Activated T-helper 1 cell treated with anti-CD3 and anti-CD28 coated beads, Interleukin-12 subunit alpha, Interleukin-12 subunit beta, Interleukin-2, Interleukin-4 antibody, amounts not matched to agents 30 ng/mL and 10 ng/mL and 1 ng/mL, durations not matched to agents 14 hours and 24 hours and 36 hours (primary cell): ENCODE measurements at places on chromosomes 12 and 14. TPM values are rescaled to one million over a fixed set of nuclear protein-coding genes. Genes with fewer than 3 reads are reported as not detected.

Gene CLEC9A
- not detected in 2 replicates for total RNA-seq

Gene MYL2
- not detected in 2 replicates for total RNA-seq

Gene PIWIL1
- total RNA-seq: not detected in 2 replicates

Gene TPPP2
- total RNA-seq: not detected in 2 replicates

GRCh38 chr14:60091550-60092525, at the start of gene PCNX4:
PCNX4 (plus strand) TSS chr14:60091923; CDS start chr14:60107639, 15,716 bp downstream.
- H3K27ac ChIP-seq: peak within 1 kb of the TSS; percentile 98
- H3K4me1 ChIP-seq: peaks cover 34% of the 10 kb centered on the region
- H3K4me3 ChIP-seq: peak within 1 kb of the TSS; percentile 98
- peaks cover 10% of the 10 kb centered on the region for H3K36me3 ChIP-seq
- peak; percentile 90 for DNase-seq
- peaks cover 2% of the 10 kb centered on the region for H3K27me3 ChIP-seq

DNA sequence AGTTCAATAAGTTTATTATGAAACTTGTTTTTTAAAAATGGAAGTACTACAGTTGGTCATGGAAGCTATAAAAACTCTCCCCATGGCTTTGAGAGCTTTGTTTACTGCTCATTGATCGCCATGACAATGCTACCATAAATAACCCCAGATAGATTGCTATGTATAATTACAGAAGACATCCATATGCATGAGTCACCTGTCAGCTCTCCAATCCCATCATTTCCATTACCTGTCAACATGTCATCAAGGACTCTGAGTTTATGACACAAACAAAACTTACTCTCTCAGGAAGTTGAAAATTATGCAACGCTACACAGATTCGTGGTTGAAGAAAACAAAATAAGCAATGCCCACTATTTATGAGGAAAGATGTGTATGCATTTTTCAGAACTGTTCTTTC, 144.4 kb downstream of the SEC23A start:
- no peak overlapping the region for H3K4me3 ChIP-seq
- no peak for DNase-seq
- H3K27ac ChIP-seq: no peak overlapping the region

DNA sequence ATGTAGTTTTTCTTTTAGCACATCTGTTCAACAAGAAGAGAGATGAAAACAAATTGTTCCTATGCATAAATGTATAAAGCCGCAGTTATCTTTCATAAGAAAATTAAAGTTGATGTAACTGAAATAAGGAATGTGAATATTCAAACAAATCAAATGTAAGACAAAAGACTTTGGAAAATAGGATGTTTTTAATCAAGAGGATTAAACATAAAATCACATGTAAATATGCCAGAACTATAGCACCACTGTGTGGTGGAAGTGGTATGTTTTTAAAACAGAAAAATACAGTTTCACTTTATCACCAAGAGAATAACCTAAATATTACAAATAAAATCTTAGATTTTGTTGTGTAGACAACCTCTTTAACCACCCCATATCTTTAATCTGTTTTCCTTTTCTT, 40.4 kb downstream of the CAPS2 start:
- H3K36me3 ChIP-seq: no peaks in the 10 kb centered on the region
- DNase-seq: no peak
- H3K4me3 ChIP-seq: no peak overlapping the region

DNA sequence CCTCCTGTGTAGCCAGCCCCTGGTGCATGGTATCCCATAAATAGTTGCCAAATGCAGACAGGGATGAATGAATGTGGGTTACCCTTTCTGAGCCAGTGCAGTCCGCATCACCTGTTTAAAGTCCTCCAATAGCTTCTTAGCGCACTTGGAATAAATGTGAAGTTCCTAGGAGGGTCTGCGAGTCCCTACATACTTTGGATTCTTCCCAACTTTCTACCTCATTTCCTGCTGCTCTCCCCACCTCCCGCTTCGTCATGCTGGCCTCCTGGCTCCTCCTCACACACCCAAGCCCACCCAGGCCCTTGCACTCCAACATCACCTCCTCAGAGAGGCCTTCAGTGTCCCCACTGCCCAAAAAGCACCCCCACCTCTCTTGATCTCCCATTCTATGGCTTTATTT, 17.7 kb downstream of the RFX4 start:
- no peak overlapping the region for H3K4me3 ChIP-seq
- H3K4me1 ChIP-seq: no peaks in the 10 kb centered on the region
- no peak overlapping the region for H3K27ac ChIP-seq
- DNase-seq: no peak
- no peaks in the 10 kb centered on the region for H3K36me3 ChIP-seq
- peaks cover 7% of the 10 kb centered on the region for H3K27me3 ChIP-seq

- H3K4me3 ChIP-seq: peak overlapping the region; percentile 47
- DNase-seq: peak; percentile 73
- peaks cover 9% of the 10 kb centered on the region for H3K36me3 ChIP-seq
- H3K27me3 ChIP-seq: no peaks in the 10 kb centered on the region
- H3K27ac ChIP-seq: peak overlapping the region; percentile 88
- peaks cover 78% of the 10 kb centered on the region for H3K4me1 ChIP-seq
These were observed 51.4 kb downstream of the VCPKMT start for GRCh38 chr14:50064993-50065392.

DNA sequence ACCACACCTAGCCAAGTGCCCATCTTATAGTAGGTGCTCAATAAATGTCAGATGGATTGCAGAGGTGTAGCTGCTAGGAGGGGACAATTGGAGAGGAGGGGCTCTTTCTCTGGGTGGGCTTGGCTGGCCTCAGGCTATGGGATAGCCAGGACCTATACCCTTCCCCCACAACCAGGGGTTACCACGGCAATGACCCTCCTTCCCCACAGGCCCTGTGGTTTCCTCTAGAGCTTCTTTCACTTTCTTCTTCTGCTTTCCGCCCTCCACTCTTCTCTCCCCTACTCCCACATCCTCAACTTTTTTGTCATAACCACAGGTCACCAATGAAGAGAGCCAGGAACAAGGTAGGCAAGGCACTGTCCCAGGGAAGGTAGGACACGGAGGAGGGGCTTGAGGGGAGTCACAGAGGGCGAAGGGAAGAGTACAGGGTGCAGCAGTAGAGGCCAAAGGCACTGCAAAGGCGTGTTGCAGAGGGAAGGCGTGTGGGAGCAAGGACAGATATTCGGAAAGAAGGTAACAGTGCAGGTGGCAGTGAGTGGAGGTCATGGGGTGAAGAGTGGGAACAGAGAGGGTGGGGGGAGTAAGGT, 1.9 kb upstream of the ITGB7 start:
- H3K36me3 ChIP-seq: peaks cover 37% of the 10 kb centered on the region
- H3K27me3 ChIP-seq: no peaks in the 10 kb centered on the region
- H3K4me3 ChIP-seq: peak overlapping the region; percentile 77
- peak overlapping the region; percentile 92 for H3K27ac ChIP-seq
